ENCODE measurements at places on chromosomes 1 and 21.

GRCh38 chr1:58710190-58711085 lies 10.6 kb upstream of the MYSM1 start:
- H3K36me3 ChIP-seq = no peaks in the 10 kb centered on the region
- DNase-seq = no peak

DNA sequence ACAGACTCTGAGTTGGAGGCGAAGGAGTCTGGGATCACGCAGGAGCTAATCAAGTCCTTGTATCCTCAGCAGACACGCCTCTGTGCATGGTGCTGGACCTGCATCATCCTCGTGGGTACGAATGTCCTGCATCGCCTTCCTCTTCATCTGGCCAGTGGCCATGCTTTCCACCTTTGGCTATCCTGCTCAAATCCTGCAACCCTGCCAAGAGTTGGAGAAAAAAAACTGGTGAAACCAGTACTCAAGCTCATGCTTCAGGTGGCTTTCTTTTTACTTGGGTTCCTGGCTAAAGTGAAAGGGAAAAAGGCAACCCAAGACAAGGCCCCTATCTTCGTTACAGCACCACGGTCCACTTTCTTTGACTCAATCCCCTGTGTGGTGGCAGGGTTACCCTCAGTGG lies 8.9 kb downstream of the SETSIP start:
- H3K36me3 ChIP-seq = no peaks in the 10 kb centered on the region
- no peaks in the 10 kb centered on the region for H3K27me3 ChIP-seq
- H3K4me3 ChIP-seq = no peak overlapping the region
- DNase-seq = peak; percentile 13
- H3K4me1 ChIP-seq = no peaks in the 10 kb centered on the region
- H3K27ac ChIP-seq = no peak overlapping the region

- no peaks in the 10 kb centered on the region for H3K36me3 ChIP-seq
- H3K27me3 ChIP-seq = no peaks in the 10 kb centered on the region
- DNase-seq = peak; percentile 54
- H3K27ac ChIP-seq = no peak overlapping the region
Observed at GRCh38 chr1:230308039-230308438, 118.1 kb downstream of the PGBD5 start.

DNA sequence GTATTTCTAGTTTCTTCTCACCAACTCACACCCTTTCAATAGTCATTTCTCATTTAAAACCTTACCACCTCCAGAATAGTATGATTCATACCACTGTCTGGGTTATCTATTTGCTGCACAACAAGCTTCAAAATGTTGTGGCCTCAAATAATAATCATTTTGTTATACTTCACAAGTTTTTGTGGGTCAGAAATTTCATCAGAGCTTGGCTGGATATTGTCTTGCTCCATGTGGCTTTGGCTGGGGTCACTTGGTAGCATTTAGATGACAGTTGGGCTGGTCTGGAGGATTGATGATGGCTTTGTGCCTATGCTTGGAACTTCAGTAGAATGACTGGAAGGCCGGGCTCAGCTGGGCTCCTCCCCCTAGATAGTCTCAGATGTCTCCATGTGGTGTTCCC lies 66.0 kb downstream of the TGFB2 start:
- no peaks in the 10 kb centered on the region for H3K27me3 ChIP-seq
- no peak overlapping the region for H3K4me3 ChIP-seq
- H3K36me3 ChIP-seq = no peaks in the 10 kb centered on the region
- no peaks in the 10 kb centered on the region for H3K4me1 ChIP-seq

DNA sequence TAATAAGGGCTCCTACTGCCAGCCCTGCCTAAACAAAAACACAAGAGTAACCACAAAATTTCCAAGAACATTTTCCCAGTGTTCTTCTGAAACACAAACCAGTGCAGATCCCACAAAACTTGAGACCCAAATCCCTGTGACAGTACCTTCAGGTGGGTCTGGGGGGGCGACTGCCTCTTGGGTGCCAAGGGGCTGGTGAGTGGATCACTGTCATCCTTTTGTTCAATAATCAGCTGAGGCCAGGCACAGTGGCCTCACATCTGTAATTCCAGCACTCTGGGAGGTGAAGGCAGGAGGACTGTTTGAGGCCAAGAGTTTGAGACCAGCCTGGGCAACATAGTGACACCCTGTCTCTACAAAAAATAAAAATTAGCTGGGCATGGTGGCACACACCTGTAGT lies 87.6 kb downstream of the GLIS1 start:
- H3K4me3 ChIP-seq = no peak overlapping the region
- no peak for DNase-seq
- H3K36me3 ChIP-seq = no peaks in the 10 kb centered on the region
- no peaks in the 10 kb centered on the region for H3K4me1 ChIP-seq
- peaks cover 8% of the 10 kb centered on the region for H3K27me3 ChIP-seq

GRCh38 chr1:185453496-185454192 lies 136.6 kb upstream of the IVNS1ABP start:
- no peak overlapping the region for H3K4me3 ChIP-seq
- no peak overlapping the region for H3K27ac ChIP-seq
- no peaks in the 10 kb centered on the region for H3K27me3 ChIP-seq

GRCh38 chr21:45017039-45017960 lies 57.1 kb upstream of the ADARB1 start:
- H3K4me1 ChIP-seq = peaks cover 57% of the 10 kb centered on the region
- no peak overlapping the region for H3K4me3 ChIP-seq
- no peaks in the 10 kb centered on the region for H3K36me3 ChIP-seq
- H3K27ac ChIP-seq = no peak overlapping the region
- no peaks in the 10 kb centered on the region for H3K27me3 ChIP-seq

- no peaks in the 10 kb centered on the region for H3K36me3 ChIP-seq
- no peak overlapping the region for H3K4me3 ChIP-seq
- no peak for DNase-seq
- H3K27ac ChIP-seq = no peak overlapping the region
Observed at GRCh38 chr1:184340984-184341383, 45.8 kb upstream of the C1orf21 start.

DNA sequence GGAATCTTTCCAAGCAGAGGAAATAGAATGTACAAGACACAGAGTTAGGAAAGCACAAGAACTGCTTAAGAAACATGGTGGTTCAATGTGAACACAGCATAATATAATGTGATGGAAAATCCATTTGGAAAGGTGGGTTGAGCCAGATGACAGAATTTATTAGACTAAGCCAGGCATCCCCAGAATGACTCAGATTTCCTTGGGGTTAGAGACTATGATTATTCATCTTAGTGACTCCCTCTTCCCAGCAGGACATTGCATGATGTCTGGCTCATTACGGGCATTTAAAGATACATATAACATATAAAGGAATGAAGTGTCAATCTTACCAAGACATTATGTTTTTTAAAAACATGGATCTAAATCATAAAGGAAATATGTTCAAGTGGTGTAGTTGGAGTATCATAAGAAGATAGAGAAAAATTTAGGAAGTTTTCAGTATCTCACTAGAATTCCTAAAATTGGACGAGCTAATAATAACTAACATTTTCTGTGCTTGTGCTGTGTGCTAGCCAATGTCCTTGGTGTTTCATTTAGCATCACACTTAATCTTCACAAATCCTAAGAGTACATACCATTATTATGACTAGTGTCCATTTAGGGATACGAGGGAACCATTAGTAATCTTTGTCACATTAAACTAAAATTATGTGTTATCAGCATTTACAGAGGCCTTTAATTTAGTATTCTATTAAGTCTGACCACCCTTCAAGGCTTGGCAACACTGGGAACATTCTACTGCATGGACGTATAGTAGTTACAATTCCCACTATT lies 41.0 kb upstream of the ST6GALNAC5 start:
- H3K27ac ChIP-seq = no peak overlapping the region
- no peaks in the 10 kb centered on the region for H3K36me3 ChIP-seq
- no peaks in the 10 kb centered on the region for H3K27me3 ChIP-seq
- peak; percentile 48 for DNase-seq

- H3K27me3 ChIP-seq = no peaks in the 10 kb centered on the region
- H3K27ac ChIP-seq = no peak overlapping the region
- DNase-seq = no peak
Observed at GRCh38 chr1:10851024-10852013, 54.9 kb upstream of the CASZ1 start.

DNA sequence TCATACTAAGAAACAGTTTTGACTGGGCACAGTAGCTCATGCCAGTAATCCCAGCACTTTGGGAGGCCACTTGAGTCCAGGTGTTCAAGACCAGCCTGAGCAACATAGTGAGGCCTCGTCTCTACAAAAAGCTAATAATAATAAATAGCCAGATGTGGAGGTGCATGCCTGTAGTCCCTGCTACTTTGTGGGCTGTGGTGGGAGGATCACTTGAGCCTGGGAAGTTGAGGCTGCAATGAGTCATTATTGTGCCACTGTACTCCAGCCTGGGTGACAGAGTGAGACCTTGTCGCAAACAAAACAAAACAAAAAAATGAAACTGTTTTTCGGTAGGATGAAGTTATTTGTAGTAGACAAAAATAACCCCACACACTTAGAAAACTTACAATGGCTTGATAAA lies 19.0 kb upstream of the OLFM3 start:
- no peak overlapping the region for H3K27ac ChIP-seq
- no peaks in the 10 kb centered on the region for H3K4me1 ChIP-seq
- no peaks in the 10 kb centered on the region for H3K27me3 ChIP-seq

GRCh38 chr1:82511441-82511840 lies 710.7 kb downstream of the ADGRL2 start:
- H3K27me3 ChIP-seq = no peaks in the 10 kb centered on the region
- no peak overlapping the region for H3K4me3 ChIP-seq
- H3K27ac ChIP-seq = no peak overlapping the region
- no peaks in the 10 kb centered on the region for H3K4me1 ChIP-seq
- no peak for DNase-seq

GRCh38 chr1:50490640-50491039 lies 67.4 kb upstream of the DMRTA2 start:
- DNase-seq = no peak
- no peaks in the 10 kb centered on the region for H3K27me3 ChIP-seq
- no peaks in the 10 kb centered on the region for H3K4me1 ChIP-seq
- H3K36me3 ChIP-seq = peaks cover 8% of the 10 kb centered on the region

DNA sequence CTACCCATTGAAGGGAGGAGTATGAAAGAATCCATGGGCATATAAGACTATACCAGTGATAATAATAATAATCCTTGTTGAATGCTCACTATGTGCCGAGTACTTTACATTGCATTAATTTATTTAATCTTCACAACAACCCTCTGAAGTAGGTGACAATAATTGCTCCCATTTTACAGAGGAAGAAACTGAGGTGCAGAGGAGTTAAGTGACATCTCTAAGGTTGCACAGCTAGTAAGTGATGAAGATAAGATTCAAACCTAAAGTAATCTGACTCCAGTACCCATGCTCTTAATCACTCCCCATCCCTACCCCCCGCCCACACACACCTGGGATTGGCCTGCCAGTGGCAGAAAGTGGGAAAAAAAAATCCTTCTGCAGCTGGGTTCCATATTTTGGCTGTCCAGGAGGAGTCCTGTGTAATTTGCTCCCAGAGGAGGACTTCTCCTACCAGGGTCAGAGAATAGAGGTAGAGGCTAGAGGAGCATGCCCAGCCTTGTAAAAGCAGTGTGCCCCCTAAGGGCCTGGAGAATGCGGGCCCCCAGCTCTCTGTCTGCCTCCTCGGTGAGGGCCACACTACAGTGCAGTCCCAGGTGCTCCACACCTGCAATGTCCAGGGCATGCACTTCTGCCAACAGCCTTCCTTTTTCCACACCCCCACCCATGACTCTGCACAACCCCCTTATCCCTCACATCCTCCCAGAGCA lies 57.8 kb downstream of the TMEM53 start:
- no peaks in the 10 kb centered on the region for H3K4me1 ChIP-seq
- H3K4me3 ChIP-seq = no peak overlapping the region

DNA sequence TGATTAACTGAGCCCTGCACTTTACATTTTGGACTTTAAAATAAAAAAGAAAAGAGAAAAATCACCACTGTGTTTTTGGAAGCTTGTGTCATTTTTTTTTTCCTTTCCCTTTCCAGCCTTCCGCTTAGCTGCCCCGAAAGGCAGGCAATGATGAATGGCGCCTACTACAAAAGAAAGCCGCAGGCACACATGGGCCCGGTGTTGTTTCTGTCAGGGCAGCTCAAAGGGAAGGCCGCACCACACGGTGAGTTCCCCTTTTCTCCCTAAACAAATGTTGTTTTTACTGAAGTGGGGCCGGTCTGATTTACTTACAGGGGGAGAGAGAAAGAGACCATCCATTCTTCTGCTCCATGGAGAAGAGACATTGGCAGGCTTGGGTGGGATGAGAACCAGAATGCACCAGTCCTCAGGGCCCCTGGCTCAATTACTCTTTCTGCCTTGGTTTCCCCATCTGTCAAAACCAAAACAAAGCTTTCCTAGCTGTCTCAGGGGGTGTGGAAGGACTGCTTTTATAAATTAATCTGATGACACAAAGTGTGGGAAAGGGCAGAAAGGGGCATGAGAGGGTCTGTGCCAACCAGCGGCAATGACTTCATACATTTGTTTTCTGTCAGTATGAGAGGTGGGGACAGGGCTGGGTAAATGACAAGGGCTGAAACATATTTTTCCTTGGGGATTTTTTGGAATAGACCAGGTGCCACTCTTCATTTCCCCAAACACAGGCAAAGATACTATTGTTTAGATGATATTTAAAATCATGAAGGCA lies 91.4 kb upstream of the PLXNA2 start:
- H3K4me1 ChIP-seq = no peaks in the 10 kb centered on the region
- no peak overlapping the region for H3K4me3 ChIP-seq
- no peaks in the 10 kb centered on the region for H3K27me3 ChIP-seq
- DNase-seq = no peak
- H3K27ac ChIP-seq = no peak overlapping the region

DNA sequence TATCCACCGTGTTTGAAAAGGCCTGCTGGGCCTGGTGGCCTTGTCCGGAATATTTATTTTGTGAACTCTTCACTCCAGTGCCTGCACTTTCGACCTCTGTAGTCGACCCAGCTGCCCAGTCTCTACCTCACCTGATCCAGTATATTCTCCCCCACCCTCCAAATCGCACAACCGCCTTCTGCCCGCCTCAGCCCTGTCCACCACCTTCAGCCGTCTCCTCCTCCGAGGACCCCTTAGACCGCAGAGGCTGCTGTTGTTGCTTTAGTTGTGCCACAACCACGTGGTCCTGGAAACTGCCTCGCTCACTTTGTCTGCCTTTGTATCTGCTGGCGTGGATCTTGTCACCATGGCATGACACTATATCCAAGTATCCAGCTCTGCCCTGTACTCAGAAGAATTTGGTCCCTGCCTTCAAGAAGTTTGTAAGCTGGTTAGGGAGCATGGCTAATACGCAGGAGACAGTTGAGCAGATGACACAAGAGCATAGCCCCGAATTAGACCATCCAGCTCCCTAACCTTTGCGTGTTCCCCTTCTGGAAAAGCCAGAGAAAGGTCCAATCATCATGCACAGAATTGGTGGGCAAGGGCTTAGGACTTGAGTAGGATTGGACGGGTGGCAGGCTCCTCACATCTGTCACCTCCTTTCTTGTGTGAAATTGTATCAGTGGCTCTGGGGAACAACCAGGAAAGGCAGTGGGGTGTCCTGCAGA lies 1.5 kb downstream of the PHGDH start:
- peaks cover 2% of the 10 kb centered on the region for H3K27me3 ChIP-seq
- DNase-seq = peak; percentile 38
- no peaks in the 10 kb centered on the region for H3K36me3 ChIP-seq
- H3K27ac ChIP-seq = peak overlapping the region; percentile 15
- no peak overlapping the region for H3K4me3 ChIP-seq
